NCI-H460 (cell line): ENCODE measurements at places on chromosomes 4 and X. TPM values are rescaled to one million over a fixed set of nuclear protein-coding genes. Genes with fewer than 3 reads are reported as not detected.

Gene AWAT2
- total RNA-seq, result not detected in 2 replicates

Gene MAGEC1
- total RNA-seq, result not detected in 2 replicates

Gene HMX1
- 0.20 TPM in 1 of 2 replicates, not detected in the other for total RNA-seq

Gene MSX1
- total RNA-seq, result 6.3 TPM in 2 replicates

Gene GAGE12H
- not detected in 2 replicates for total RNA-seq

Gene LRPAP1
- total RNA-seq, result 142 and 153 TPM in 2 replicates

Gene CNKSR2
- total RNA-seq, result 13.0 and 14.9 TPM in 2 replicates

Gene RTL3
- total RNA-seq, result not detected in 2 replicates

Gene SOD3
- total RNA-seq, result not detected in 2 replicates

Gene FREM3
- total RNA-seq, result not detected in 2 replicates

Gene MID1
- total RNA-seq, result 25.2 TPM in 2 replicates

Gene BGN
- 2.0 and 2.3 TPM in 2 replicates for total RNA-seq

Gene RRH
- total RNA-seq, result not detected in 2 replicates

Gene GAGE12F
- total RNA-seq, result not detected in 2 replicates

Gene C4orf36
- 0.20 TPM in 1 of 2 replicates, not detected in the other for total RNA-seq
